ENCODE measurements at places on chromosomes 12 and 14. TPM values are rescaled to one million over a fixed set of nuclear protein-coding genes. Genes with fewer than 3 reads are reported as not detected.
A peak's percentile ranks its signal among the peaks of the same experiment; 100 is the strongest.

- no peak overlapping the region for H3K27ac ChIP-seq
- H3K4me3 ChIP-seq = no peak overlapping the region
- H3K27me3 ChIP-seq = no peaks in the 10 kb centered on the region
These were observed 23.5 kb downstream of the RDH12 start for GRCh38 chr14:67725171-67725570.

GRCh38 chr14:94392510-94392935 lies 4.1 kb upstream of the SERPINA1 start:
- H3K4me1 ChIP-seq = no peaks in the 10 kb centered on the region
- H3K4me3 ChIP-seq = no peak overlapping the region
- peak; percentile 35 for DNase-seq
- no peaks in the 10 kb centered on the region for H3K27me3 ChIP-seq

- no peak for DNase-seq
- H3K4me3 ChIP-seq = no peak overlapping the region
- no peaks in the 10 kb centered on the region for H3K36me3 ChIP-seq
These were observed 3.0 kb upstream of the GARIN2 start for GRCh38 chr14:67186172-67186768.

GRCh38 chr14:69699748-69700303 lies 67.1 kb upstream of the SRSF5 start:
- H3K4me3 ChIP-seq = no peak overlapping the region
- H3K36me3 ChIP-seq = no peaks in the 10 kb centered on the region
- DNase-seq = no peak
- H3K27ac ChIP-seq = no peak overlapping the region
- peaks cover 49% of the 10 kb centered on the region for H3K4me1 ChIP-seq

DNA sequence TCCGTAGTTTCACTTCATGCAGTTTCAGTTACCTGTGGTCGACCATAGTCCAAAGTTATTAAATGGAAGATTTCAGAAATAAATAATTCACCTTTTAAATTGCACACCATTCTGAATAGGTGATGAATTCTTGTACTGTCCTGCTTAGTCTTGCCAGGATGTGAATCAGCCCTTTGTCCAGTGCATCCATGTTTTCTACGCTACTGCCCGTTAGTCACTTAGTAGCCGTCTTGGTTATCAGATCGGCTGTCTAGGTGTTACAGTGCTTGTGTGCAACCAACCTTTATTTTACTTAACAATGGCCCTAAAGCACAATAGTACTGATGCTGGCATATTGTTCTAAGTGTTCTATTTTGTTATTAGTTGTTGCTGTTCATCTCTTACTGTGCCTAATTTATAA lies 146.7 kb downstream of the ACSS3 start:
- H3K4me3 ChIP-seq = no peak overlapping the region
- no peak overlapping the region for H3K27ac ChIP-seq
- H3K27me3 ChIP-seq = no peaks in the 10 kb centered on the region
- no peaks in the 10 kb centered on the region for H3K36me3 ChIP-seq
- H3K4me1 ChIP-seq = no peaks in the 10 kb centered on the region

DNA sequence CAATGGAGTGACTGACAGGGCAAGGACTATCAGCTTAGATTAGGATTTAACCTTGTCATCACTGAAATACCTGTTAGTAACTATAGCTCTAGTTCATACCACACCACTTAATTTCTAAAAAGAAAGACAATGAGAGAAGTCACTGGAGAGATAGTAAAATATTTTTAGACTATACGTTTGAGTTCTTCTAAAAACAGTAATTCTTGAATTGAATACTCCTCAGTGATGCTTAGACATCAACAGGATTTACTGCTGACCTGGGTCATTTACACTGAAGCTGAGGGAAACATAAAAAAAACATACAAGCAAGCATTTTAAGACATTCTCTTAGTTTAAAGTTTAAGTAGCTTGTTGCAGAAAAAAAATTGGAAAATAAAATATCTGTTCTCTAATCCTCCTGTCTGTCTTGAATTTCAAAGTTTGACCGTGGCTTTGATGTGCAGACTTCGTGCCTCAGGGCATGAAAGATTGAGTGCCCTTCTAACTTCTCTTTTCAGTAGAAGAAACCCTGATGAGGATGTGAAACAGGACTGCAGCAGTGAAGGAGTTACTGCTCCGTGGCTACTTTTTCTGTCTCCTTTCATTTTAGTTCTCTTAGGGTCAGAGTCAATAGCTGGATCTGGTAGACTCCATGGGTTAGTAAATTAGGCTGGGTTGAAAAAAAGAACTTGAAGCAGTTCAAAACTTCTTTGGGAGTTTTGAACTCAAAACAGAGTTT lies 172.2 kb downstream of the PTPRO start:
- H3K4me3 ChIP-seq = no peak overlapping the region
- H3K27me3 ChIP-seq = no peaks in the 10 kb centered on the region
- DNase-seq = no peak
- no peaks in the 10 kb centered on the region for H3K36me3 ChIP-seq

GRCh38 chr12:27968972-27969623 lies 3.4 kb downstream of the PTHLH start:
- H3K27me3 ChIP-seq = peaks cover 51% of the 10 kb centered on the region
- H3K4me3 ChIP-seq = peak overlapping the region; percentile 46
- DNase-seq = no peak
- H3K36me3 ChIP-seq = no peaks in the 10 kb centered on the region
- H3K27ac ChIP-seq = no peak overlapping the region

DNA sequence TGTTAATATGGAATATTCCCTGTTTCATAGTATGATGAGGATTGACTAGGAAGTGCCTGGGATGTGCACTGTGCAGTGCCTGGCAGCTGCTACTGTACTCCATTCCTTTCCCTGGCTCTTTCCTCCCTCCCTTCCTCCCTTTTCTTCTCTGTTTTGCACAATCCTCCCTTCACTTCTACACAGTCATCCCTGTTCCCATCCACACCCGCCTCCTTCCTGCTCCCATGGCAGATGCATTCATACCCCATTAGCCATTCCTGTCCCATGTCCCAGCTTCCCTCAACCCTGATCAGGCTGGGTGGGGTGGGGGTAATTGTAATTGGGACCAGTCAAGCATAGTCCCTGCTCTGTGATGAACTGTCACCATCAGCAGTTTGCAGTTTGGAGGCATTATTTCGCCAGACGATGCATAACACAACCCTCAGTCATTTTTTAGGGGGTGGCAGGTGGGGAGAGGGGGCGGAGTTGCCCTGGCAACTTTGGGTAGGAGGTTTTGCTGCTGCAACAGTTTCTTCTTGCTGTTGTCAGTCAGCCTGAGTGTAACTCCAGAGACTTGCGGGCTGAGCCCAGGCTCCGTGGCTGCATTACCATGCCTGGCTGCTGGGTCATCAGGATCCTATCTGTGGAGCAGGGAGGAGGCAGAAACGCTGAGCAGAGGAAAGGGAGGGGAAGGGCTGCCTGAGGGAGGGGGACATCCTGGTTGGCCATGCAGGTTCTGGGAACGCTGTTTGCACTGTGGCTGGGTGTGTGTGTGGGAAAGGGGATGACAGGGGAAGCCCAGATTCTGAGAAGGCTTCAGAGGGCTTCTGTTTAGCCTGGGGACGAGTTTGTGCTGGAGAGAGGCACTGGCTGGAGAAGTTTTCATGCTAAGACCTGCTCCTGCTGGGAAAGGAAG lies 4.1 kb upstream of the KRT84 start:
- H3K4me3 ChIP-seq = no peak overlapping the region
- no peaks in the 10 kb centered on the region for H3K4me1 ChIP-seq
- DNase-seq = no peak
- no peaks in the 10 kb centered on the region for H3K27me3 ChIP-seq
- H3K27ac ChIP-seq = no peak overlapping the region
- no peaks in the 10 kb centered on the region for H3K36me3 ChIP-seq

- DNase-seq = no peak
- no peaks in the 10 kb centered on the region for H3K27me3 ChIP-seq
These were observed 9.6 kb downstream of the TMBIM6 start for GRCh38 chr12:49750996-49751393.

DNA sequence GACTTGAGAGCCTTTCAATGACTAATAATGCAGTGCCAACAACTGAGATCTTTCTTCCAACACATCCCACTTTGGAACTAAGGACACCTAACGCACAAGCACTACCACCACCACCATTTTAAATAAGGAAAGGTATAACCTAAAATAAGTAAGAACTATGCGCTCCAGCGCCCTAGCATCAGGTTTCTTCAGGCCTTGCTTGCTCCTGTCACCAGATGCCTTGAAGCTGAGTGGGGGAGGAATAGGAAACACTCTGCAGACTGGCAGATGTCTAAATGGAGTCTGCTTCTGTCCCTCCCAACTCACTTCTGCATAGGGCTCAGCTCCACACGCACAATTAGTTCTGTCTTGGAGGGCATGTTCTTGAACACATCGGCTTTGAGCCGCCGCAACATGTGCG lies 15.1 kb downstream of the CHD4 start:
- H3K27ac ChIP-seq = no peak overlapping the region
- H3K36me3 ChIP-seq = peaks cover 17% of the 10 kb centered on the region
- H3K27me3 ChIP-seq = no peaks in the 10 kb centered on the region
- no peak for DNase-seq
- no peak overlapping the region for H3K4me3 ChIP-seq

- H3K4me3 ChIP-seq = no peak overlapping the region
- peaks cover 3% of the 10 kb centered on the region for H3K4me1 ChIP-seq
- no peaks in the 10 kb centered on the region for H3K27me3 ChIP-seq
- H3K27ac ChIP-seq = no peak overlapping the region
- no peak for DNase-seq
- H3K36me3 ChIP-seq = peaks cover 3% of the 10 kb centered on the region
These were observed 8.3 kb downstream of the XPOT start for GRCh38 chr12:64412459-64412858.

DNA sequence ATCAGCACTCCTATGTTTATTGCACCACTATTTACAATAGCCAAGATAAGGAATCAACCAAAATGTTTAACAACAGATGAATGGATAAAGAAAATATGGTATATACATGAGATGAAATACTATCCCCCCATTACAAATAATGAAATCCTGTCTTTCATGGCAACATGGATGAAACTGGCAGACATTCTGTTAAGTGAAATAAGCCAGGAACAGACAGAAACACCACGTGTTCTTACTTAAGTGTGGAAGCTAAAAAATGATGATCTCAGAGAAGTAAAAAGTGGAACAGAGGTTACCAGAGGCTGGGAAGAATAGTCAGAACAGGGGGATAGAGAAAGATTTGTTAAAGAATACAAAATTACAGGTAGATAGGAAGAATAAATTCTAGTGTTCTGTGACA lies 113.7 kb upstream of the MDM1 start:
- DNase-seq = no peak
- H3K27me3 ChIP-seq = no peaks in the 10 kb centered on the region
- no peaks in the 10 kb centered on the region for H3K36me3 ChIP-seq
- no peak overlapping the region for H3K27ac ChIP-seq

The ARHGAP9 gene
- 2.7 TPM for total RNA-seq

The FIGNL2 gene
- total RNA-seq = not detected

The PAH gene
- 3.6 TPM for total RNA-seq
